ENCODE measurements at places on chromosomes 5 and 9.

GRCh38 chr5:152178350-152178699 is 226.8 kb downstream of the NMUR2 start:
- DNase-seq, result no peak

GRCh38 chr5:4294878-4295277 is 699.2 kb downstream of the IRX1 start:
- DNase-seq, result no peak

GRCh38 chr5:121976979-121977378 is 15.2 kb downstream of the SRFBP1 start:
- peak; percentile 24 for DNase-seq

DNA sequence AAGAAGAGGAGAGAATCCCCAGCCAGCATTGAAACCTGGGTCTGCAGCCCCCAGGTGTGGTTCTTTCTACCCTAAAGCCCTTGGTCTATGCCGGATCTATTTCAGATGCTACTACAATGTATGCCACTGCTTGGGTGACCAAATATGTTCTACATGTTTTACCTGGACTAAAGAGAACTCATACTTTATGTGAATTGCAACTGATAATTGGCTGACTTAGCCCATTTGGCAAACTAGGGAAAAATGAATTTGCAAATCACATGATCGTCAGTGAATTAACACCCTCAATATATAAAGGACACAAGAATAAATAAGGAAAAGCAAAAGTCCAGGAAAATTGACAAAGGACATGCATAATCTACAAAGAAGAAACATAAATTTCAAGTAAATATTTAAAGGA is 308.8 kb upstream of the IRX2 start:
- no peak for DNase-seq

GRCh38 chr5:34564710-34565235 is 91.4 kb upstream of the RAI14 start:
- DNase-seq, result peak; percentile 12
